ENCODE measurements at places on chromosomes 3 and 15. TPM values are rescaled to one million over a fixed set of nuclear protein-coding genes. Genes with fewer than 3 reads are reported as not detected.

The XCR1 gene
- total RNA-seq: 0.05 TPM

DNA sequence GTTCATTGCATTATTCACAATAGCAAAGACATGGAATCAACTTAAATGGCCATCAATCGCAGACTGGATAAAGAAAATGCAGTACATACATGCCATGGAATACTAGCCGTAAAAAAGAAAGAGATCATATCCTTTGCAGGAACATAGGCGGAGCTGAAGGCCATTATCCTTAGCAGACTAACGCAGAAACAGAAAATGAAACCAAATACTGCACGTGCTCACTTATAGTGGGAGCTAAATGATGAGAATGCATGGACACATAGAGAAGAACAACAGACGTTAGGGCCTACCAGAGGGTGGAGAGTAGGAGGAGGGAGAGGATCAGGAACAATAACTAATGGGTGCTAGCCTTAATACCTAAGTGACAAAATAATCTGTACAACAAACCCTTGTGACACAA, 57.9 kb downstream of the RASA2 start:
- no peak for DNase-seq

- peak; percentile 38 for DNase-seq
Measured at GRCh38 chr3:118817748-118818165, 216.9 kb downstream of the IGSF11 start.

DNA sequence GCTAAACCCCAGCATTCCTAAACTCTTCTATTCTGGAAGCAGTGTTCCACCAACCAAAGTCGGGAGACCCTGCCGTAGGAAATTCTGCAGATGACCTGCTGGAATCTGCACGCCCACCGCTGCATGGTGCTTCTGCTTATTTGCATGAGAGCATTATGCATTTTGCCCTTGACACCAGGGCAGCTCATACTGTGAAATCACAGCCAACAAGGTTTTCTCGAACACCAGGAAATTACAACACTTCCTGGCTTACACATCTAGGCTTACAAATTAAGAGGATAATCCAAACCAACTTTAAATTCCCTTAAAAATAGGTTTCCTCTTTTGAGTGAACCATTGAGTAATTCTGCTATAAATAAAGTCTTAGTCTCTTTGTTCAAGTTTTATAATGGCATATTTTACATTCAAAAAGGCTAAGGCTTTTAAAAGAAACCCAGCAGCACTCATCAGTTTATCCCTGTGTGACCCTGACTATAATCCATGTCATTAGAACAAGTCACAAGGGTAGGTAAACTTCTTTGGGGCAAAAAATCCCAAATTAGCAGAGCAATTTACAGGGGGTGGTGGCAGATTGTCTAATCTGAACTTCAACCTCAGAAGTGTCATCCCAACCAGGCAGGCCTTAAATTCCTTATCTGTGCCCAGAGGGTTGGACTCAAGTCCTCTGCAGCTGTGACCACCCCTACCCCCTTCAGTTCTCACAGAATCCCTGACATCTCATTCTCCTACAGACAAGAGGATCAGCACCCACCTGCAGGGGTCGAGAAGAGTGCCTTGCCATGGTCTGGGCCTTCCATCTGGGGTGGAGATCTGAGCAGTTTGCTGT, 33.5 kb upstream of the RBP1 start:
- no peak for DNase-seq

The ASB14 gene
- not detected for total RNA-seq

DNA sequence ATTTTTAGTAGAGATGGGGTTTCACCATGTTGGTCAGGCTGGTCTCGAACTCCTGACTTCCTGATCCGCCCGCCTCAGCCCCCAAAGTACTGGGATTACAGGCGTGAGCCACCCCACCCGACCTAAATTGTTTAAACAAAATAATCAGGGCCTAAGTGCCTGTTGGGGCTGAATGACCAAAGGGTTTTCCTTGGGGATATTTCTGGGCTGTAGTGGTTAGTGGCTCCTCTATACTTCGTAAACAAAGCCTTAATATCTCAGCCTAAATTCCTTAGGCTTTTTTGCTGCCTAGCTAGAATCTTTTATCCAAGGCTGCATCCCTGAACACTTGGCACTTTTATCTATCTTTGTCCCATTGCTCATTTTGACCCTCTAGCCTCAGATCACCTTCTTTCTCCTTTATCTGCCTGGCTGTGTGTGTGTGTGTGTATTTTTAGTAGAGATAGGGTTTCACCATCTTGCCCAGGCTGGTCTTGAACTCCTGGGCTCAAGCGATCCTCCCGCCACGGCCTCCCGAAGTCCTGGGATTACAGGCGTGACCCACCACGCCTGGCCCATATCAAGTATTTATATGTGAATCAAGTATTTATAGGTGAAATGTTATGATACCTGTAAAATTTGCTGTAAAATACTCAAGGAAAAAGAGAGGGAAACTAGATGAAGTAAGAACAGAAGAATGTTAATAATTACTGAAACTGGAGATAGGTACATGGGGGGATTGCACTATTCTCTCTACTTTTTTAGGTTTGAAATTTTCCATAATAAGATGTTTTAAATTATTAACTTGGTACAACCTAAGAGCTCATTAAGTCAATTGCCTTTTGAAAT, 1.8 kb downstream of the NUSAP1 start:
- no peak for DNase-seq

- no peak for DNase-seq
Measured at GRCh38 chr3:34111361-34111760, 312.9 kb downstream of the PDCD6IP start.

- no peak for DNase-seq
Measured at GRCh38 chr15:54585063-54585462, 606.8 kb downstream of the UNC13C start.

GRCh38 chr3:142777927-142778326, 54.1 kb downstream of the TRPC1 start:
- no peak for DNase-seq

- DNase-seq: peak; percentile 68
Measured at GRCh38 chr3:51671734-51672475, 853 bp downstream of the TEX264 start.

The PRR20G gene
- not detected for total RNA-seq

DNA sequence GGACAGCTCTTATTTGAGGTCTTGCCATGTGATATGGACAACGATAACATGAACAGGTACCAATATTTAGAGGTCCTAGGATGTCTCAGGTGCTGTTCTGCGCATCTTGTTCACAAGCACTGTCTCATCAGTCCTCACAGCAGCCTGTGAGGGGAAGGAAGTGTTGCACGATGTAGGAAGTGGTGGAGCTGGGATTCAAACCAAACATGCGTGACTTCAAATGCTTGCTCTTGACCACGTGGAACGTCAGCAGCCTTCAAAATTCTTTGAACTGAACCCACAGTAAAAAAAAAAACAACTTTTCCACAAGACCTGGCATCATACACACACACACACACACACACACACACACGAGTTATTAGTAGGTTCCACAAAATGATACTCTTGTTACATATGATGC, 153.4 kb upstream of the SMAD3 start:
- peak; percentile 58 for DNase-seq

DNA sequence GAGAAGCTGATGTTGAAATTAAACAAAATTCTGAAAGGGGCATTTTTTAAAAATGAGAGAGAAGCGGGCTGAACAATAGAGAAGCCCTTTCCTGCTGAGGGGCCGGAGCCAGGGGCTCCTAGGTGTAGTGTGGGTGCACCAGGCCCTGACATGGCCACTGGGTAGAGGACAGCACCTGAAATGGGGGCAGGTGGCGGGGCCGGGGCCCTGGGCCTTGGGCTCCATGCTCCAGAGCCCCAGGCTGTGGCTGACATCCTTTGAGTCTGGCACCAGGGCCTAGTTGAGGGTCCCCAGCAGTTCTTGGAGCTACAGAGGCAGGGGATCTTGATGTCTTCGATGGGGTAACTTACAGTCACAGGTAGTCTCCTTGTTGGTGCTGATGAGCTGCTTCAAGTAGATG, 6.5 kb upstream of the GPR176 start:
- no peak for DNase-seq

GRCh38 chr3:184538666-184539431, 22.7 kb upstream of the EPHB3 start:
- no peak for DNase-seq

The CPLX3 gene
- not detected for total RNA-seq

DNA sequence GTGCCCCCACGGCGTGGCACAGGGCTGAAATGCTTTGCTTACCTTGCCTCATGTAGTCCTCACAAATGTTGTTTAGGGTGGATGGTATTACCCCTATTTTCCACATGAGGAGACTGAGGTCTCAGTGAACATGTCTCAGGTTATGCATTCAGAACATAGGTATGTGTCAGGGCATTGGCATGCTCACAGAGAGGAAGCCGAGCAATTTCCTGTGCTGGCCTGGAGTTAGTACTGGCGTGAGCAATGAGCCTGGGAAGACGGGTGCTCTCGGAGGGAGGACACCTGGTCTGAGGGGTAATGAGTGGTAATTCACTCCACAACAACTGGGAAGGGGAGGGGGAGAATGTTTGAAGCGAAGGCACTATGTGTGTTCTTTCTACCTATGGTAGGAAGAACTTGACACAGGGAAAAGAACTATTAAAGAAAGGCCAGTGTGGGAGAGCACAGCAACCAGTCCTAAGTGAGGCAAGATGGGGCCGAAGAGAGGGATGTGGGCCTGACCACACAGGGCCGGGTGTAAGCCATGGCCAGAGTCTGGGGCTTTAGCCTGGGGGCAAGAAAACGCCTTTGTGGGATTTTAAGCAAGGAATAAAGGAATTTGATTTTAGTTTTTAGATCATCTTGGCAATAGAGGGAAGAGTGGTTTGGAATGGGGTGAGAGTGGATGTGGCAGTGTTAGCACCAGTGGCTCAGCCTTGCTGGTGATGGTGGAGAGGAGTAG, 4.9 kb upstream of the FAM131A start:
- DNase-seq: no peak

- DNase-seq: no peak
Measured at GRCh38 chr3:124634210-124635168, 95.8 kb upstream of the UMPS start.

The CHSY1 gene
- total RNA-seq: 36.3 TPM

- DNase-seq: no peak
Measured at GRCh38 chr15:72562878-72563277, 88.7 kb downstream of the ARIH1 start.

The BNC1 gene
- not detected for total RNA-seq

DNA sequence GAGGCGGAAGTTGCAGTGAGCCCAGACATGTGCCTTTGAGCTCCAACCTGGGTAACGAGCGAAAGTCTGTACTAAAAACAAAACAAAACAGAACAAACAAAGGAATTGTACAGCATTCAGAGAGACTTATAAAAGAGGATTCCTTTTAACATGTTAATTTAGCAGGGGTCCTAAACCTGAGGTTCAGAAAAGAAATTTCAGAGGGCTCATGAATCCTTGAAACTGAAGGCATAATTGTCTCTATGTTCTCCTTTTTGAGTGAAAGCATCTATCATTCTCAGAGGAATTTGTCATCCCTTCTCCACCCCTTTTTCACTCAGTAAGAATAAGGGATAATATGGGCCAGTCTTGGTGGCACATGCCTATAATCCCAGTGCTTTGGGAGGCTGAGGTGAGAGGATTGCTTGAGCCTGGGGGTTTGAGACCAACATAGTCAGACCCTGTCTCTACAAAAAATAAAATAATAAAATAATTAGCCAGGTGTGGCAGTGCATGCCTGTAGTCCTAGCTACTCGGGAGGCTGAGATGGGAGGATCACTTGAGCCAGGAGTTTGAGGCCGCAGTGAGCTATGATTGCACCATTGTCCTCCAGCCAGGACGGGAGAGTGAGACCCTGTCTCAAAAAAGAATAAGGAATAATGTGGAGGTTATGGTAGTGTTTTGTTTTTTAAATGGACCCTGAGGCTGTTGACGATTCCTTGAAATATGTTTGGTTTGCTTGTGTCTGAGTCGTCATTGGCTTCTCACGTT, 309.1 kb upstream of the C2CD4B start:
- DNase-seq: no peak

GRCh38 chr3:98971169-98971681, 69.7 kb upstream of the DCBLD2 start:
- DNase-seq: no peak

The OSTN gene
- total RNA-seq: not detected

The CLDN11 gene
- total RNA-seq: not detected

Data from activated CD4-positive, alpha-beta memory T cell treated with anti-CD3 and anti-CD28 coated beads for 36 hours (primary cell).